Spleen (tissue), 13 donors: ENCODE measurements at places on chromosomes 7 and 10. TPM values are rescaled to one million over a fixed set of nuclear protein-coding genes. Genes with fewer than 3 reads are reported as not detected.

ING3 gene
- total RNA-seq: 31.9 TPM

- no peak for DNase-seq
Measured at GRCh38 chr10:132381741-132382140, 15.3 kb upstream of the PWWP2B start.

DNA sequence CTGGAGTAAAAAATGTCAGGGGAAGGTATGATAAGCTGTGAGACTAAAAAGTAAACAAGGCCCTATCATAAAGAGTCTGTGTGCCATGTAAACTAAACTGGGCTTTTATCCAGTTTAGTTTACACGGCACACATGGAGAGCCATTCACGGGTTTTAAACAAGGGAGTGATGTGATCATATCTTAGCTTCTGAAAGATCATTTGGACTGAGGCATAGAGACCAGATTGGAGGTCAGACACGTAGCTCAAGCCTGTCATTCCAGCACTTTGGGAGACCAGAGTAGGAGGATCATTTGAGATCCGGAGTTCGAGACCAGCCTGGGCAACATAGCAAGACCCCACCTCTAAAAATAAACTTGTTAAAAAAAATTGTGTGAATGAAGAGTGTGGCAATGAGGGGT is 50.1 kb downstream of the SKIDA1 start:
- DNase-seq: no peak

GRCh38 chr10:9957351-9957750 is 1060.3 kb upstream of the CELF2 start:
- no peak for DNase-seq

GRCh38 chr7:69803699-69804516 is 205.6 kb downstream of the AUTS2 start:
- no peak for DNase-seq

DNA sequence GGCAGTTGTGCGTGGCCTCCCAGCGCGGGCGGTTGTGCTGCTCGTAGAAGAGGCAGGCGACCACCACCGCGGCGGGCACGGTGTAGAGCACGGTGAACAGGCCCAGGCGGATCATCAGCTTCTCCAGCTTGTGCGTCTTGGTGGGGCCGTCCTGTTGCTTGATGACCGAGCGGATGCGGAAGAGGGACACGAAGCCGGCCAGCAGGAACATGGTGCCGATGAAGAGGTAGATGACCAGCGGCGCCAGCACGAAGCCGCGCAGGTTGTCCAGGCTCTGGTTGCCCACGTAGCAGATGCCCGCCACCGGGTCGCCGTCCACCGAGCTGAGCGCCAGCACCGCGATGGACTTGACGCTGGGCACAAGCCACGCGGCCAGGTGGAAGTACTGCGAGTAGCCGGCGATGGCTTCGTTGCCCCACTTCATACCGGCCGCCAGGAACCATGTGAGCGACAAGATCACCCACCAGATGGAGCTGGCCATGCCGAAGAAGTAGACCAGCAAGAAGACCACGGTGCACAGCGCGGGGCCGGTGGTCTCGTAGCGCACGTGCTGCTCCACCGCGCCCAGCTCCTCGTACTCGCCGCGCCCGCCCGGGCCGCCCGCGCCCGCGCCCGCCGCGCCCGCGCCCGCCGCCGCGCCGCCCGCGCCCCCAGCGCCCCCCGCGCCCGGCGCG is 2.2 kb downstream of the FZD8 start:
- peak; percentile 79 for DNase-seq

DNA sequence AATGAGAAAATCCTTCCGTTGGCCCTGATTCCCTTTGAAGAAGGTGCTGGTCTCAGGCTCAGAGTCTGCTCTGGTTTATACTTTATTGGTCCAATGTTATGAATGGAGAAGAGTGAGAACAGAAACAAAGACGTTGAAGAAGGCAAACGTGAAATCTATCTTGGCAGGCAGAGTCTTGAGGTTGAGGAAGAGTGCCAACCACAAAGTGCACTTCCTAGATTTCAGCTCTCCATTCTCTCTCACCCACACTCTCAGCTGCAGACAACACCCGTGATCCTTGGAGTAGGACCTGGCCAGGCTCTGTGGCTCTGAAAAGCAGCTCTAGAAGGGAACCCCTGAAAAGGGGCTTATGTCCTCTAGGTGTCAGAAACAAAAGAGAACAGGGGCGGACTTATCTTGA is 128.9 kb upstream of the PLXNA4 start:
- DNase-seq: no peak

DNA sequence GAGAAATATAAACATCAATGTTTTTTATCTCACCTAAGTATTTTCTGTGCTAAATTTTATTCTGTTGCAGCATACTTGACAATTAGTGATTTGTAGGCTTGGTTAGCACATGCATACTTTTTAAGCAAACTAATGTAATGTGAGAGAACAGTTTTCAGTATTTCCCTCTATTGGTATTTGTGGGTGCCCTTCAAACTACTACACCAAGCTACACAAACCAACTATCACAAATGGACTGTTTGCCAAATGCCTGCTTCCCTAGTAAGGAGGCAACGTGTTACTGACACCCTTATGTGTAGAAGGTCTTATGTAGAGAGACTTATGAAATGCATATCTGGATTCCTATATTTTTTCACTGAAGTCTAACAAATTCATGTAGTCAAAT is 98.4 kb upstream of the FZD1 start:
- DNase-seq: no peak

GRCh38 chr10:5447611-5448071 is 35.3 kb downstream of the NET1 start:
- no peak for DNase-seq

DNA sequence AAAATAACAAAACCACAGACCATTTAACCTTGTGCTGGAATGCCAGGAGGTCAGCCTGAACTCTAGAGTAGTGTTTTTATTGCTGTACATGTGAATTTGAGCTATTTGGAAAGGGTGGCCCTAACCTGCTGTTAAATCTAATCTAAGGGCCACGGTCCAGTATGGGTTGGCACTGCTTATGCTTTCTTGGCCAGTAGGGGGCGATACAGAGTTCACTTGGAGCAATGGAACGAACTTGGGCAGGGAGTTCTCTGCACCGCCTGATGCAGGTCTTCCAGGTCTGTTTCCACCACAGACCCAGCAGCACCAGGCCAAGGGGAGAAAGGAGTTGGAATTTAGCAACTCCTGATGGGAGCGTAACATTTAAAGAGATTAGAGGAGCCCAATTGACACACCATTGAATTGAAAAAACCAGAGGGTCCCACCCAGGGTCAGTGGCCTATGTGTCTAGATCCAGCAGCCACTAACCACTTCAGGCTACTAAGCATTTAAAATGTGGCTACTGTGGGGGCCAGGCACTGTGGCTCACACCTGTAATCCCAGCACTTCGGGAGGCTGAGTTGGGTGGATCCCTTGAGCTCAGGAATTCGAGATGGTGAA is 75.7 kb upstream of the EFCAB10 start:
- no peak for DNase-seq

GRCh38 chr10:111458256-111458655 is 381.4 kb downstream of the ADRA2A start:
- no peak for DNase-seq

DNA sequence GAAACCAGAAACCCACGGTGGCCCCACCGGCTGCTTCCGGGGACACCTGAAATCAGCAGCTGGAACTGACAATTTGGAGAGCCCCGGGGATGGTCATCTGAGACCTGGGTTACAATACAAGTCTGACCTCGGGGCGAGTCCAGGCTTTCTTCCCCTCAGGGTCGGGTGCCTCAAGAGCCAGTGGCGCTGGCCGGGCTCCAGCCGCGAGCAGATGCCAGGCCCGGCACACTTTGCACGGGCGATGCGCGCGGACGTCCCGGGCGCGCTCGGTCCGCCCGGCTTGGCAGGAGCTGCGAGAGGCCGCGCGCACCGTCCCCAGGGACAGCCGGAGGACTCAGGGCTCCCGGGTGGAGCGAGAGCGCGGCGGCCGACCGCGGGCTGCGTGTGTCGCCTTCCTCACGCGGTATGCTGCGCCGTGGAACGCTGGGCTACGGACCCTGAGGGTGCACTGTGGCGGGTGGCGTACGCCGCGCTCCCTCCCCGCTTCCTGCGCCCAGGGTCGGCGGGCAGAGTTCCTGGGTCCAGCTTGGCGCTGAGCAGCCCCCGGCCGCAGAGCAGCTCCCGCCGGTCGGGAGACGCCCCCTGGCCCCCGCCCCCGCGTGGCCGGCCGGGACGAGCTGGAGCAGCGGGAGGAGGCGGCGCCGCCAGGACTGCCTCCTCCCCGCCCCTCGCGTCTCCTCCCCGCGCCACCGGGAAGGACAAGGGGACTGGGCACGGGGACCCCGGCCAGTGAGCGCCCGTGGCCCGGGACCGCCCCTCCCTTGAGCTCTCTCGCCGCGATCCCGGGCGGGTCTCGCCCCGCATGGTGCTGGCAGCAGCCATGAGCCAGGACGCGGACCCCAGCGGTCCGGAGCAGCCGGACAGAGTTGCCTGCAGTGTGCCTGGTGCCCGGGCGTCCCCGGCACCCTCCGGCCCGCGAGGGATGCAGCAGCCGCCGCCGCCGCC is at the start of gene RBM20:
Gene RBM20 (plus strand): TSS at position 684 of the 945 bp plus-strand sequence. CDS start 119 bp downstream, at position 803.
- peak; percentile 77 for DNase-seq

GRCh38 chr10:75297021-75297599 is 61.4 kb upstream of the COMTD1 start:
- no peak for DNase-seq

GRCh38 chr7:85564861-85565260 is 378.0 kb upstream of the SEMA3D start:
- no peak for DNase-seq

GRCh38 chr7:34108165-34108564 is 202.8 kb downstream of the BMPER start:
- DNase-seq: no peak

DNA sequence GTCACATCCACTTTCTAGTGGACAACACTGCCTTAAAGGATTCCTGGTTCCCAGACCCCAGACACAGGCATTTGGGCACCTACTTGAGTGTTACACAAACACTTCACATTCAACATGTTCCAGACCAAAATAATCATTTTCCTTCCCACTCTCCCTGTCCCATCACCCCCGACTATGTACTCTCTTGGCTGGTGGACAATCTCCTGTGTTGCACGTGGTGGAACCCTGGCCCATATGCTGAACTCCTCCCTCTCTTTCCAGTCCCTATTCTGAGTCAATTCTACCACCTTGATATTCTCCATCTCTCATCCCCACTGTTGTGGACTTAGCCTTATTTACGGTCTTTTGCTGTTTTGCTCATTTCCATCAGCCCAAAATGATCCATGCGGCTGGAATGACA is 8.3 kb upstream of the SEPHS1 start:
- DNase-seq: no peak

DNA sequence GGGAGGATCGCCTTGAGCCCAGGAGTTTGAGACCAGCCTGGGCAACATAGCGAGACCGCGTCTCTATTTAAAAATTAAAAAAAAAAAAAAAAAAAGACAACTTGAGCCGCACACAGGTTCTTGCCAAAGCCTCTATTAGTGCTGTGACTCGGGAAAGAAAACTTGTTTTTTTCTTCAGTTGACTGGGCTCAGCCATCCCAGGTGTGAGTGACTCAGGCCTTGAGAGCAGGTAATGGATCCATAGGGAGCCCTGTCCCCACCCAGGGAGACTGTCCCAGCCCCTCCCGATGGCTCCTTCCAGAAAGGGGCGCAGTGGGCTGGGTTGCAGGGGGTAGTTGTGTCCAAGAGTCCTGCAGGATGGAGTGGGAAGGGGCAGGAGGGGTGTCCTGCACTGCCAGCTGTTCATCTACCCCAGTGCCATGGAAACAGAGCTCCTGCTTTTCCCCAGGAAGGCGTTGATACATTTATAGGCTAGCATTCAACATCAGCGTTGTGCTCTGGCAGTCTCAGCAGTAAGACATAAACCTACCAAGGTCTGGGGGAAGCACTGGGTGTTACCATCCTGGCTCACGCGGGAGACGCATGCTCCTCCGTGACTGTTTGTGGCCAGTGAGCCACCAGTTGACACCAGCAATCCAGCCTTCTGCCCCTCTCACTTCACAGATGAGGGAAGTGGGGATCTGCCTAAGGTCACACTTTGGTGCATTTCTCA is 126.6 kb downstream of the CUX1 start:
- no peak for DNase-seq
